ENCODE measurements at places on chromosomes 3 and 15.

GRCh38 chr3:194814878-194815357 is 129.2 kb downstream of the FAM43A start:
- no peak for DNase-seq

DNA sequence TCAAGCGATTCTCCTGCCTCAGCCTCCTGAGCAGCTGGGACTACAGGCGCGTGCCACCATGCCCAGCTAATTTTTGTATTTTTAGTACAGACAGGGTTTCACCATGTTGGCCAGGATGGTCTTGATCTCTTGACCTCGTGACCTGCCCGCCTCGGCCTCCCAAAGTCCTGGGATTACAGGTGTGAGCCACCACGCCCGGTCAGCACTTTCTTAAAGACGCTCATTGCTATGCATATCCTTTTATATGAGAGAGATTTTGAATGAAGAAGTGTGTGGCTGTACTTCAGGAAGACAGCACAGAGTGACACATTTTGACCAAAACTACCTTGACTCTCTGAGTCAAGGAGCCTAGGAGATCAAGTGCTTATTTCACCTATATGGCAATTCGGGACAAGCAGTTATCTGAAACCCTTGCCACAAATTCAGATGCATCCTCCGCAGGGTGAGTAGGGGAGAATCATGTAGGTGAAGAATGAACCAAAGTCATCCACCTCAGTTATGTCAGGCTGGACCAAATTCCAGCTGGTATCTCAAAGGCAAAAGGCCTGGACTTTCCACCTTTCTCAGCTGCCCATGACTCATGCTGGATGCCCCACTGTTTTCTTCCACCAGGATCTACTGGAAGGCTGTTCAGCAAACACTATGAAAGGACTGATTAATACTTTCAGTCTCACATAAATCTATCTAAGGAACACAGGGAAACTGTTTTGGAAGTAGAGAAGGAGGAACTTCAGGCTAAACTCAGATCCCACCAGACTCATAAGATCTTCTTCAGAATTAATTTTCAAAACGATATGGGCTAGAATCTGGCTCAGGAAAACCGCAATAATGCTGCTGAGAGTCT is 31.9 kb downstream of the SUSD5 start:
- no peak for DNase-seq

- peak; percentile 29 for DNase-seq
These were observed 614.0 kb upstream of the AGTR1 start for GRCh38 chr3:148083526-148084182.

GRCh38 chr3:46746711-46747110 is 29.0 kb upstream of the PRSS50 start:
- DNase-seq, result no peak

Measured in NCI-H524 treated with DMSO at 0.1 percent for 48 hours (cell line).